AG04449 (cell line): ENCODE measurements at places on chromosomes 7 and 10.

DNA sequence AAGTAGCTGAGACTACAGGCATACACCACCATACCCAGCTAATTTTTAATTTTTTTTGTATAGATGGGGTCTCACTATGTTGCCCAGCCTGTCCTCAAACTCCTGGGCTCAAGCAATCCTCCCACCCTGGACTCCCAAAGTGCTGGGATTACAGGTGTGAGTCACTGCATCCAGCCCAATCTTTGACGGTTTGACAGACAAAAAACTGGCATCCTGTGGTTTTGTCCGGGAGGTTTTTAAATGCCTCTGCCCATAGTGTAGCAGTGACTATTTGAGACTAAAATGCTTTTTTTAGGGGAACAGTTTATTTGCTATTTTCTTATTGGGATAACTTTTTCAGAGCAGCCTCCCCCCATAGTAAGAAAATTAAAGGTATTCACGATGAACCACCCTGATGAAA lies 523.7 kb upstream of the GALNT17 start:
- DNase-seq = no peak

- no peak for DNase-seq
Measured at GRCh38 chr7:18570441-18570840, 74.9 kb downstream of the HDAC9 start.

DNA sequence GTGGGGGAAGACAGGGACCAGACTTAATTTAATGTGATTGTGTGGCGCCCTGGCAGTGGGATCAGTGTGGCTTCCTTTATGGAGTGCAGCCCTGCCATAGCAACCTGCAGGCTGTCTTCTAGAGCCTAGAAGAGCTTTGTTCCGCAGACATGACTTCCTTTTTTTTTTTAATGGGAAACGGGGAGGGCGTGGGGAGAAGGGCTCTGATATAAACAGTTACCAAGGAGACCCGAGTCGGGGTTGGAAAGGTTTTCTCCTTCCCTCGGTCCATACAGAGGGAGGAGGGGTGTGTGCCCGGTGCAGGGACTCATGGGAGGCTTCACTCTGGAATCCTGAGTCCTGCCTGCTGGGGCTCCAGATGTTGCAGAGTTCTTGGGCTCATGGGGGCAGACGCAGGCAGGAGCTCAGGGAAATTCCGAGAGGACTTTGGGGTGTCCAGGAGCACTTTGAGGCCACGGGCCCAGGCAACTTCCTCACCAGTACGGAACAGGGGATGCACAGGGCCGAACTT lies 26.9 kb downstream of the TMEM120A start:
- no peak for DNase-seq

GRCh38 chr7:50287129-50287528 lies 17.4 kb upstream of the IKZF1 start:
- no peak for DNase-seq

- DNase-seq = no peak
Measured at GRCh38 chr7:15921576-15921975, 235.1 kb upstream of the MEOX2 start.

DNA sequence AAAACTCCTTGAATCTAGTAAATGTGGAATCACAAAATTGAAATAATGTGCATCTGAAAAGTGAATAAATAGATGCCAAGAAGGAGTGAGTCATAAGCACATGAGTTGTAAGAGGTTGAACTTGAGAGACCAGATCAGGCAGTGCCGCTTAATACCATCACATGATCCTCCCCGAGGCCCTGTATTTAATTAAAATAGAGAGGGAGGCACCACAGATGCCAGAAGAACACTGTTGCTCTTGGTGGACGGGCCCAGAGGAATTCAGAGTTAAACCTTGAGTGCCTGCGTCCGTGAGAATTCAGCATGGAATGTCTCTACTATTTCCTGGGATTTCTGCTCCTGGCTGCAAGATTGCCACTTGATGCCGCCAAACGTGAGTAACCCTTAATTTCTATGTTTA lies at the start of gene GPNMB:
Gene GPNMB, plus strand, starts transcription at position 221 of the 400 bp plus-strand sequence. Its CDS starts 83 bp downstream, at position 304.
- DNase-seq = peak; percentile 93

GRCh38 chr7:23247603-23248335 lies 1.2 kb downstream of the GPNMB start:
- DNase-seq = no peak

GRCh38 chr7:150736864-150737263 lies 354 bp upstream of the GIMAP5 start:
- no peak for DNase-seq

GRCh38 chr10:11140963-11141362 lies 123.3 kb downstream of the CELF2 start:
- no peak for DNase-seq

DNA sequence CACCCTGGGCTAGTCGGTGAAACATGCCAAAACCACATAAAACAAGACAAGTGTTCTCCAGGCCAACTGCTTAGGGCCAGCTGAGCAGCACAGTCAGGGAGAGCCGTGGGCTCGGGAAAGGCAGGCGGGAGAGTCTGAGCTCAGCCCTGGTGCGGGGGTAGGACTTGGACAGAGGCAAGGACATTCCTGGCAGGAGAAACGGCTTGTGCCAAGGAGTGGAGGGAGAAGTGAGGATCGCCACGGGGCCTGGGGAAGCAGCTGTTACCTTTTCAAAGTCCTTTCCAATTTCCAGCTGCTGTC lies 4.2 kb downstream of the ELN start:
- DNase-seq = no peak

GRCh38 chr10:103373544-103373943 lies 5.8 kb downstream of the TAF5 start:
- DNase-seq = no peak

DNA sequence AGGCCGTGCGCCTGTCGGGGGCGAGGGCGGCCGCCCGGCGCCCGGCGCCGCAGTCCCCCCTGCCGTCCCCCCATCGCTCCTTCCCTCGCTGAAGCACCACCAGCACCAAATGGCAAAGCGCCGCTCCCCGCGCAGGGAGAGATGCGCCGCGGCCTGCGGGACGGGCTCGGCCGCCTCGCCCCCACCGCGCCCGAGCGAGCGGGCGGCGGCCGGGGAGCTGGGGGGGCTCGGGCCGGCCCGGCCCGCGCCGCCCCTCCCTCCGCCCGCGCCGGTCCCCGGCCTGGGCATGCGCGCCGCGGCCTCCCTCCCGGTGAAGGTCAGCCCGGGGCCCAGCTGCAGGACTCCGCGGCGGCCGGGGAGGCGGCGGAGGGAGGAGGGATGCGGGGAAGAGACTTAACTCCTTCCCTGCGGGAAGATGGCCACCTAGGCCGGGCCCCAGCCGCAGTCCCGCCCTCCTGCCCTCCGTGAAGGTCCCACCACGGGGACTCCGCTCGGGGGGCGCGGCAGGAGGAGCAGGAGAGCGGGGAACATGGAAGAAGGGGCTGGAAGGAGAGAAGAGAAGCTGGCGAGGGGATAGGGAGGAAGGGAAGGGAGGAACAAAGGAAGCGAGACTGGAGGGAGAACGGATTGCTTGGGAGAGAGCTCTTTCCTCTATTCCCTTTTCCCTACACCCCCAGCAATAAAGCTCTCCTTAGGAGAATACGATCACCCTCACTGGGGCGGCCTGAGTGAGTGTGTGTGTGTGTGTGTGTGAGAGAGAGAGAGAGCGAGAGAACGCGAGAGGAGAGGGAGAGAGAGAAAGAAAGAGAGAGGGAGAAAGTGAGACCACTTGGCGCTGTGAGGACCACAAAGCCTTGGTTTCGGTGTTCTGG lies 3.4 kb upstream of the SMARCD3 start:
- no peak for DNase-seq

GRCh38 chr7:46812101-46812675 lies 769.7 kb downstream of the TNS3 start:
- no peak for DNase-seq

DNA sequence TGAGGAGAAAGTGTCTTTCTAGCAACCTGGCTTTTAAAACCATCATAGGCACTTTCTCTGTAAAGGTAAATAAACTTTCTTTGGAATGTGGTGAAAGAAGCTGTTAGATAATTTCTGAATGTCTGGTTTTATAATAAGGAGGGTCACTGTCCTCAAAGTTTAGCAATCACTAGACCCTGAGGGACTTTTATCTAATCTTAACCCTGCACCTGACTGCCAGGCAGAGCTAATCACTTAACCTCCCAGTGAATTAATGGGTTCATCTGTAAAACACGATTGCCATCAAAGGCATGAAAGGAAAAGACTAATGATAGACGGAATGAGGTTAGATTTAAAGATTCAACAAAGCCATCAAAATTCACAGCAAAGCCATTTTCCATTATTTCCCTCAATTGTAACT lies 553.8 kb downstream of the GRM8 start:
- no peak for DNase-seq

GRCh38 chr10:121999301-121999700 lies 10.3 kb downstream of the TACC2 start:
- no peak for DNase-seq

GRCh38 chr10:71580926-71581325 lies 138.7 kb downstream of the C10orf105 start:
- DNase-seq = no peak

DNA sequence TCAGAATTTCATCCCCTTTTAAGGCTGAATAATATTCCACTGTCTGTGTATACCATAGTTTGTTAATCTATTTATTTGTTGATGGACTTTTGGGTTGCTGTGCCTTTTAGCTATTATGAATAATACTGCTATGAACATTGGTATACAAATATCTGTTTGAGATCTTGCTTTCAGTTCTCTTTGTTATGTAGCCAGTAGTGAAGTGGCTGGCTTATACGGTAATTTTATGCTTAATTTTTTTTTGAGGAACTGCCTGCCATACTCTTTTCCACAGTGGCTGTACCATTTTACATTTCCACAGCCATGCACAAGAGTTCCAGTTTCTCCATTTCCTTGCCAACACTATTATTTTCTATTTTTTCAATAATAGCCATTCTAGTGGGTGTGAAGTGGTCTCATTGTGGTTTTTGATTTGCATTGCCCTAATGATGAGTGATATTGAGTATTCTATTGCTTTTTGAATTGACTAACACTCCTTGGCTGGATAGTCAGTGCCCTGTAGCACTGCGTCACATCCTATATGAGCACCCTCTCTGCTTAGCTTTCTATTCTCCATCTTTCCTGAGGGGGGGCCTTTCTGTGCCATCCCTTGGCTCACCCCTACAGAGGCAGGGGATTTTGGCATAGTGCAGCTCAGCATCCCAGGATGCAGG lies 29.4 kb upstream of the RAPGEF5 start:
- DNase-seq = no peak

DNA sequence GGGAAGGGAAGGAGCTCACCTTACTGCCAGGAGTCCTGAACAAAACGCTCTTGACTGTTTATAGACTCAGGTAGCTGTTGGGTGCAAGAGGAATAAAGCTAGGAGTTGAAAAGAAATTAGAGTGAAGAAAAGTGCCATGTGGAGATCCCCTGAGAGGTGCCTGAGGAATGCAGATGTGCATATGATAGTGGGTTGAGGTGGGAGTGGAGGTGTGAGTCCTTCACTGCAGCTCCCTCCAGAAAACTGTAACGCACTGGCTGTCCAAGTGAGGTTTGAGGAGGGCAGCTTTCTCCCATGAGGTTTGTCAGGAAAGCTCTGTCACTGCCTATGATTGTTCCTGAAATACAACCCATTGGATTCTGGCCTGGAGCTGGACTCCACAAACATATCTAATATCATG lies 904.8 kb upstream of the POT1 start:
- DNase-seq = no peak

DNA sequence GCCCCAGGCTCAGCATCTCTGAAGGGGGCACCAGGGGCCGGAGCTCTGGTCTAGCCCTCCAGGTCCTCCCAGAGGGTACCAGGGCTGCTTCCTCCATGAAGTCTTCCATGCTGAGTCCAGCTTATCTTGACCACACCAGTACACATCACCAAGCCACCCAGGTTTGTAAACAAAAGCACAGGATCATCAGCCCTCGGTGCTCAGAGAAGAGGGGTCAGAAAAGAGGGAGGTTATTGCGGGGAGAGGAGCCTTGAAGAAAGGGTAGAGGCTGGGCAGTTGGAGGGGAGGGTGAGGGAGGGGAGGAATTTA lies 23.9 kb downstream of the AQP1 start:
- DNase-seq = no peak

- DNase-seq = no peak
Measured at GRCh38 chr10:53700278-53700677, 927.7 kb upstream of the MBL2 start.

- no peak for DNase-seq
Measured at GRCh38 chr10:3935141-3935540, 150.1 kb upstream of the KLF6 start.

DNA sequence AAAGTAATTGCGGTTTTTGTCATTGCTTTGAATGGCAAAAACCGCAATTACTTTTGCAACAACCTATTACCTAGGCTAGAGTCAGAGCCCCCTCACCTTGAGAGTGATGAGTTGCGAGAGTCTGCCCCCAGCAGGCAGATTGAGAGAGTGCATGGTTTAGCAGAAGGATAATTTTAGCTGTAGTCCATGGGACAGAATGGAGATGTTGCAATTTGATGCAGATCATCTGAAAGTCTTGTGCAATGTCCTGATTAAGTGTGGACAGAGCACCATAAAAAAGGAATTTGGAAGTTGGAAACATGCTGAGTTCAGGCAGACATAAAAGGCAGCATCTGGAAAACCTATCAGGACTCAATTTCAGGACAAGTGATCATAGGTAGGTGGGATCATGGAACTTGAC lies 48.7 kb downstream of the GPR141 start:
- no peak for DNase-seq

- DNase-seq = no peak
Measured at GRCh38 chr10:102111276-102111675, 8.9 kb downstream of the LDB1 start.

DNA sequence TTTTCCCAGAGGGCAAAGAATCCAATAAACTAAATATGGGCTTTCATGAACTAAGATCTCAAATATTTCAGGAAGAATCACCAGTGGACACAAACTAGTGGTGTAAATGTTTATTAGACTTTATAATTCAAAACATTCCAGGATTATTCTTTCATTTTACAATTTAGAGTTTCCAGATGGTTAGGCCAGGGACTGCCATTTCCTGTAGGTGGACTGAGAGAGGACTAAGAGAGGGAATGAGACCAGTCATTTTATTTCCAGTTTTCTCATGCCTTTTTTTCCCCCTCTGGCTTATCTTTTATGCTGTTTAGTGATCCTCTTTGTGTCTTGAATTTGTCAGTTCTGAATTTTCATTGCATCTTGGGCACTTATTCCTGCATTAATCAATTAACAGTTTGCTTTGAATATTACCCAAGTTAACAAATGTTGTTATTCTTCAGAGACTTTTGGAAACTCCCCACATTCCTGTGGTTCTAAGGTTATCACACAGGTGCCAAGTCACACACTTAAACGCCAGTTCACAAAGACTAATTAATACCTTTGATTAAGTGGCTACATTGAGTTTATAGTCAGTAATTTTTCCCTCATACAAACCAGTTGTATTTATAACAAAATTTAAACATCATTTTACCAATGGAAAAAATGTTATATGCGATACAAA lies 12.3 kb downstream of the CISD1 start:
- DNase-seq = no peak

GRCh38 chr7:134636008-134636449 lies 10.6 kb upstream of the BPGM start:
- no peak for DNase-seq
